ENCODE measurements at places on chromosomes 6 and 20. TPM values are rescaled to one million over a fixed set of nuclear protein-coding genes. Genes with fewer than 3 reads are reported as not detected.

GRCh38 chr6:103707596-103708325 is 1152.0 kb downstream of the HACE1 start:
- no peak for DNase-seq
- H3K4me1 ChIP-seq, result no peaks in the 10 kb centered on the region
- H3K27me3 ChIP-seq, result no peaks in the 10 kb centered on the region
- H3K36me3 ChIP-seq, result no peaks in the 10 kb centered on the region

DNA sequence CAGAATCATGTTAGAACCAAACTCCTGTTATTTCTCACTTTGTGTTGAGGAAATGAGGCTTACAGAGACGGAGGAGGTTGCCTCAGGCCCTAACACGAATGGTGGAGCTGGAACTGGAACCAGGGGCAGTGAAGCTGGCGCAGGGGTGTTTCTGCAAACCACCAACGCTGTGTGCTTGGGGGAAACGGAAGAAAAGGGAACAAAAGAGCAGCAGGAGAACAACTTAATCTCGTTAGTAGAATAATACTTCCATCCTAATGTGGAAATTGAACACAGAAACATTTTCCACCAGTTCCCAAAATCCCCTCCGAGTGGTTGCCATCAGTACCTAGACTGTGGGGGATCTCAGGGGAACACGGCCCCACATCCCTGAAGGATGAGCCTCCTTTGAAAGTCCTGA is 103.4 kb upstream of the FRMD1 start:
- H3K4me3 ChIP-seq, result no peak overlapping the region
- no peaks in the 10 kb centered on the region for H3K4me1 ChIP-seq
- H3K36me3 ChIP-seq, result no peaks in the 10 kb centered on the region
- no peak for DNase-seq

- peaks cover 34% of the 10 kb centered on the region for H3K4me1 ChIP-seq
- H3K27me3 ChIP-seq, result no peaks in the 10 kb centered on the region
- H3K36me3 ChIP-seq, result peaks cover 26% of the 10 kb centered on the region
- H3K27ac ChIP-seq, result no peak overlapping the region
- DNase-seq, result peak; percentile 47
Measured at GRCh38 chr6:52284131-52284459, 447 bp downstream of the MCM3 start.

DNA sequence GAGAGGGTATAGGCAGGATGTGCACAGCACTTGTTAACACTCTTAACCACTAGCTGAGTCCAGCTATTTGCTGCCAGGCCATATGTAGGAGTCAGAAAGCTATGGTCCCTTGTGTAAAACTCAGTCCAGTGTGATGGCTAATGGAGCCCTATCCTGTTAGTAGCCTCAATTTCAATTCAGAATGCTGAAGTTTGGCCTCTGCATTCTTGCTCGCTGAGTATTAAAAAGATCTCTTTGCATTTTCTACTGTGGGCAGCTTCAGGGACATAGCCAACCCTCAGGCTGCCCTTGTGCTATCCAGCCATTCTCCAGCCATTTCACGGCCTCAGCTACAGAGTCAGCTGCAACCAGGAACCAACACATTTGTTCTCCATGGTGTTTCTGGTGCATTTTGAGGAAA is 92.5 kb downstream of the SPTLC3 start:
- no peak overlapping the region for H3K4me3 ChIP-seq
- DNase-seq, result no peak
- H3K36me3 ChIP-seq, result no peaks in the 10 kb centered on the region
- no peak overlapping the region for H3K27ac ChIP-seq
- peaks cover 7% of the 10 kb centered on the region for H3K4me1 ChIP-seq

DNA sequence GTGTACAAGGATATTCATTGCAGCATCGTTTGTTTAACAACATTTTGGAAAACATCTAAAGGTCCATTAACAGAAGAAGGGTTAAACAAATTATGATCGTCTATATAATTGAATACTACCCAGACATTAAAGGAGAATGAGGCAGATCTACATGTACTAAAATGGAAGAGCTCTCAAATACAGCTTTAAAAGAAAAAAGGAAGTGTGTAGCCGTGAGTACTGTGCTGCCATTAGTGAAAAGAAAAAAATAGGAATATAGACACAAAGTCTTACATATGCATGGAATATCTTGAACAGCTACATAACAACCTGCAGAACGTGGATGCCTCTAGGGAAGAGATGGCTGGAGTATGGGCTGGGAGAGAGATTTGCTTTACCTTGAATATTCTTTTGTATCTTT is 37.9 kb downstream of the PRDM1 start:
- peaks cover 23% of the 10 kb centered on the region for H3K4me1 ChIP-seq
- peaks cover 6% of the 10 kb centered on the region for H3K36me3 ChIP-seq
- no peaks in the 10 kb centered on the region for H3K27me3 ChIP-seq
- no peak overlapping the region for H3K27ac ChIP-seq
- DNase-seq, result no peak

DNA sequence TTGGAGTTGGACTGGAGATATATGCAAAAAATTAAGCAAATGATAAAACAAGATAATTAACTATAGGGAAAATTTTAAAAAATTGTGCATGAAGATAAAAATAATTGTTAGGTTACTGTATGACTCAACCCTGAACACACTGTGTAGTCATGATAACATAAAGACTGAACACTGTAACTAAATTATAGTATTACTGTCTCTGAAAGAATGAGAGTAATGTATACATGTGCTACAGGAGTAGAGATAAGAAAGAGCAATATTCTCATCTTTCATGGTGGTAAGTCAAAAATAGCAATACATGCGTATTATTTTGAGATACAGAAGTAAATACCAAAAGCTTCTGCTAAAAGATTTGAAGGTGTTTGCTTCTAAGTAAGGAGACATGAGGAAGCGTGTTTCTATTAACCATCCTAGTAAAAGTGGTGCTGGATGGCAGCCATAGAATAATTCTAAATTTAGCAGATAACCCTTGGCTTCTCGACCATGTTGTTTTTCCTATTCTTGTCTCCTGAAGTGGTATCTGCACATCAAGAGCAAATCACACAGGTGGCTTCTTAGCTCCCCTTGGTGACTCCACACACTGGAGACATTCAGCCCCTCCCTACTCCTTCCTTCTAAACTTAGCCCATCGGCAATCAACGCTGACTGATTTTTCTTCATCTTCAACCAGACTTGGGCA is 390.6 kb upstream of the PLCB4 start:
- H3K4me3 ChIP-seq, result no peak overlapping the region
- no peaks in the 10 kb centered on the region for H3K27me3 ChIP-seq
- no peak for DNase-seq
- H3K4me1 ChIP-seq, result no peaks in the 10 kb centered on the region
- no peaks in the 10 kb centered on the region for H3K36me3 ChIP-seq

DNA sequence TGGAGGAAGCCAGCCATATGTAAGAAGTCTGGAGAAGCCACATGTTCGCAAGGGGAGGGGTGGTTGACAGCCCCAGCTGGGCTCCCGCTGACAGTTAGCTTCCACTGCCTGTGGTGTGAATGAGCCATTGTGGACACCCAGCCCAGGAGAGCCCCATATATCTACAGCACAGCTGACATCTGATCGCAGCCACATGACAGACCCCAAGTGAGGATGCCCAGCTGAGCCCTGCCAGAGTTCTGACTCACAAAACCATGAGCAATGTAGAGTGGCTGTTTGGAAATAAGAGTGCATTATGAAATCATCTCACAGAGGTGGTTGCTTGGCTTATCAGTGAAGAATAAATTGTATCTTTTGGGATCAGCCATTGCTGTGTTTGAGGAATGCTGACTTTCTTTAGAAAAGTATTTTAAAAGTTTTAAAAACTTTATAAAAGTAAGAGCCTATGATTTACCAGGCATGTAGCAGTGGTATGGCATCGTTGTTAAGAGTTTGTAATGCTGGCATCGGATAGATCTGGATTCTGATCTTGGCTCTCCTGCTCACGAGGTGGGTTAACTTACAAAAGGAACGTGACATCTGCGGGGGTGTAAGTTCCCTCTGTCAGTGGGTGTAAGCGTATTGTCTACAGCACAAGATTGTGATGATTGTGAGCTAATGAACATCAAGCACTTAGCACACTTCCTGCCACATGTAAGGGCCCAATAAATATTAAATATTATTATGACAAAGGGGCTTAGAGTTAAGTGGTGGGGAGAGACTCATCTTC is 24.1 kb downstream of the CFAP61 start:
- H3K27me3 ChIP-seq, result no peaks in the 10 kb centered on the region
- peaks cover 18% of the 10 kb centered on the region for H3K4me1 ChIP-seq
- no peak for DNase-seq
- no peak overlapping the region for H3K27ac ChIP-seq
- no peaks in the 10 kb centered on the region for H3K36me3 ChIP-seq

- peaks cover 2% of the 10 kb centered on the region for H3K36me3 ChIP-seq
- H3K27me3 ChIP-seq, result no peaks in the 10 kb centered on the region
Measured at GRCh38 chr20:33881989-33882388, 70.8 kb downstream of the CHMP4B start.

DNA sequence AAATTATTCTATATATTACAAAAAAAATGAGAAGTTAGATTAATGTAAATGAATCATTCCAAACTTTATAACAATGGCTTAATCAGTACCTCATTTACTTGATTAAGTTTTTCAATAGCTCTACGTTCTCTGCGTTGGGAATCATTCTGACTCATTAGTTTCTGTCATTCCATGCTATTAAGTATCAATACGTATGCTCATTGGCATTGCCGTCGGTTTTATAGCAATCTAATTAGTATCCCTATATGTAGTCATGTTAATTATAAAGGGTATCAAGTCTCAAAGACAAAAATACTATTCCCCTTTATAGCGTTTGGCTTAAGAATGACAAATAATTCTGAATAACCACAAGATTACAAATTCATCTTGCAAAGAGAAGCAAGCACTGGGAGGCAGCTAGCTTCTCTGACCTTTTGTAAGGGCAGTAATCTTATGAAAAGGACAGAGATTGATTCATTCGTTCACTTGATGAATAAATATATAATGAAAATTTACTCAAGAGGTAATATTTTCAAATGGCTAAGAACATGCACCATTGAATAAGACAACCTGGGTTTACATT is 41.8 kb downstream of the OLIG3 start:
- no peak for DNase-seq
- no peak overlapping the region for H3K27ac ChIP-seq
- H3K36me3 ChIP-seq, result no peaks in the 10 kb centered on the region
- no peaks in the 10 kb centered on the region for H3K4me1 ChIP-seq
- H3K27me3 ChIP-seq, result no peaks in the 10 kb centered on the region

Gene ACTL10
- 5.4 TPM for total RNA-seq

Gene PDYN
- total RNA-seq, result not detected

Measured in Calu3 (cell line).